Progenitor cell of endocrine pancreas (in vitro differentiated cells): ENCODE measurements at places on chromosomes 1 and 21. TPM values are rescaled to one million over a fixed set of nuclear protein-coding genes. Genes with fewer than 3 reads are reported as not detected.

NBPF4 gene
- total RNA-seq, result not detected in 2 replicates

RGS18 gene
- total RNA-seq, result not detected in 2 replicates

PTGER3 gene
- total RNA-seq, result 3.0 and 3.1 TPM in 2 replicates

OLIG2 gene
- 0.72 and 1.4 TPM in 2 replicates for total RNA-seq

DHCR24 gene
- total RNA-seq, result 217 and 229 TPM in 2 replicates

CD2 gene
- total RNA-seq, result not detected in 2 replicates

SYT14 gene
- total RNA-seq, result 3.7 TPM in 2 replicates

APCS gene
- total RNA-seq, result not detected in 2 replicates

CFAP45 gene
- 0.74 and 1.0 TPM in 2 replicates for total RNA-seq

C1orf185 gene
- not detected in 2 replicates for total RNA-seq

FLG2 gene
- total RNA-seq, result not detected in 2 replicates

KRTAP13-1 gene
- total RNA-seq, result not detected in 2 replicates

MIER1 gene
- total RNA-seq, result 31.8 and 32.5 TPM in 2 replicates

SH2D2A gene
- total RNA-seq, result not detected in 2 replicates

GRIK3 gene
- 0.38 and 0.41 TPM in 2 replicates for total RNA-seq

CPT2 gene
- total RNA-seq, result 21.7 and 21.9 TPM in 2 replicates

ANXA9 gene
- total RNA-seq, result 3.5 TPM in 2 replicates

C1QB gene
- not detected in 2 replicates for total RNA-seq

DNA sequence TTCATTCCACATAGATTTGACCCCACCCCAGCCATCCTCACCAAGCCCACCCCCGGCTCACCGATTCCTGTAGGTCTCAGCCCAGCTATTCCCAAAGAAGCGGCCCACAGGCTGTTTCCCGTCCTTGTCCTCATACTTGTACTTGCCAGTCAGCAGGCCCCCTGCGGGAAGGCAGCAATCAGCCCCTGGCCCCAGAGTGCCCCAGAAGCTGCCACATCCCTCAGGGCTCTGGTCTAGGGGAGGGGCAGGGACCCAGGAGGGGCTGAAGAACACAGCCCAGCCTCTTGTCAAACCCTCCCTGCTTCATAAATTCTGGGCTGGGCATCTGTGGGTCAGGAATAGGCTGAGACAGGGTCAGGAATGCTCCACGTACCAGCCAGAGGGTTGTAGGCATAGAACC lies 5.0 kb downstream of the AKR7A2 start:
- peaks cover 30% of the 10 kb centered on the region for H3K36me3 ChIP-seq
- no peak overlapping the region for H3K27ac ChIP-seq
- H3K4me3 ChIP-seq, result no peak overlapping the region
- no peak for DNase-seq
- no peaks in the 10 kb centered on the region for H3K27me3 ChIP-seq

DNA sequence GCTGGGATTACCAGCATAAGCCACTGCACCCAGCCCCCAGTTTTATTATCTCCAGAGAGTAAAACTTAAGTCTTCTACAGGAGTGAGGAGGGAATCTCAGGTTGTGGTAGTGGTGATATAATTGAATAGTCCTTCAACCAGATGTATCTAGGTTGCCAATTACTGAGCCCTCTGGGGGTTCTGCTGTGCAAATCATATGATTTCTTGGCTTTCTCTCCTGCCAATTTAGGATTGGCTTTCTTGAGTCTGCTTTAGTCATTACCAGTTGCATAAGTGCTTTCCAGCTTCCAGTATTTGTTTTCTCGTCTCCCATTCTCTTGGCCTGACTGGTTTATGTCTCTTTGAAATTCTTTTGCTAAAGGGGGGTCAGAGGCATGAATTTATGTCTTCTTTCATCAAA lies 11.1 kb downstream of the CPT2 start:
- H3K4me3 ChIP-seq, result no peak overlapping the region
- peaks cover 72% of the 10 kb centered on the region for H3K36me3 ChIP-seq
- H3K27ac ChIP-seq, result no peak overlapping the region
- no peak for DNase-seq
- H3K4me1 ChIP-seq, result no peaks in the 10 kb centered on the region

DNA sequence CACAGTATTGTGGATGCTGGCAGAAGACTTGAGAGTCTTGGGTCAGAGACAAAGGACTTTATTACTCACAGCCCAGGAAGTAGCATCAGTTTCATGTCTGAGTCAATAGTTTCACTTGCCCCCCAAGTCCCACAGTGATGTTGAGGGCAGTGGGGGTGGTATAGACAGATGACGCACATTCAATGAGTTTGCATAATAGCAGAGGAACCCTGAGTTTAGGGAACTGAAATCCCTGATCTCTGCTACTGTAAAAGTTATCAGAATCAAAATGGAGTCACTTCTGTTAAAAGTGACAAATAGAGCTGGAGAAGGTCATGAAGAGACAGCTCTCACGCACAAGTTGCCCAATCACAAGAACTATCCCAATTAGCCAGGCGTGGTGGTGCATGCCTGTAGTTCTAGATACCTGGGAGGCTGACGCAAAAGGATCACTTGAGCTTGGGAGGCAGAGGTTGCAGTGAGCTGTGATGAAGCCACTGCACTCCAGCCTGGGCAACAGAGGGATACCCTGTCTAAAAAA lies 11.5 kb upstream of the HCRTR1 start:
- DNase-seq, result no peak
- H3K4me3 ChIP-seq, result no peak overlapping the region
- no peaks in the 10 kb centered on the region for H3K36me3 ChIP-seq
- H3K27me3 ChIP-seq, result peaks cover 17% of the 10 kb centered on the region

GRCh38 chr1:151369621-151370048 lies 2.9 kb downstream of the SELENBP1 start:
- H3K27me3 ChIP-seq, result no peaks in the 10 kb centered on the region
- DNase-seq, result no peak
- H3K4me3 ChIP-seq, result no peak overlapping the region
- peaks cover 15% of the 10 kb centered on the region for H3K4me1 ChIP-seq
- H3K36me3 ChIP-seq, result peaks cover 7% of the 10 kb centered on the region

GRCh38 chr1:69911301-69911801 lies 294.0 kb downstream of the LRRC40 start:
- H3K27me3 ChIP-seq, result no peaks in the 10 kb centered on the region
- no peak overlapping the region for H3K4me3 ChIP-seq
- H3K36me3 ChIP-seq, result no peaks in the 10 kb centered on the region
- DNase-seq, result no peak
- H3K4me1 ChIP-seq, result no peaks in the 10 kb centered on the region

DNA sequence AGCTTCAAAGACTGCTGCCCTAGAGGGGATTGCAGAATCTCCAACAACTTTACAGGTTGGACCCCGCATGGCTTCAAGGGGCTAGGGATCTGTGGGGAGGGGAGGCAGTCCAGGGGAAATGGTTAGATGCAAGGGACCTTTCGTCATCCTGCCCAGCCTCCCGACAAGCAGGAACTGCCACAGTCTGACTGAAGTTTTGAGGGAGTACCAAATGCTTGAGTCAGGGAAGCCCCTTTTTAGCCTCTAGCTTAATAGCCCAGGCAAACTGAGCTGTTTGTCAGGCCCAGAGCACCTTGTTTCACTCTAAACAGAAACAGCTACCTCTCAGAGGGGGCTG lies 1.1 kb downstream of the TOR3A start:
- H3K4me3 ChIP-seq, result peak overlapping the region; percentile 89
- DNase-seq, result no peak
- H3K36me3 ChIP-seq, result peaks cover 1% of the 10 kb centered on the region
- no peaks in the 10 kb centered on the region for H3K27me3 ChIP-seq
- peak overlapping the region; percentile 94 for H3K27ac ChIP-seq
- peaks cover 10% of the 10 kb centered on the region for H3K4me1 ChIP-seq

GRCh38 chr1:56331892-56332567 lies 247.3 kb downstream of the PLPP3 start:
- H3K36me3 ChIP-seq, result no peaks in the 10 kb centered on the region
- peak overlapping the region; percentile 59 for H3K4me3 ChIP-seq

DNA sequence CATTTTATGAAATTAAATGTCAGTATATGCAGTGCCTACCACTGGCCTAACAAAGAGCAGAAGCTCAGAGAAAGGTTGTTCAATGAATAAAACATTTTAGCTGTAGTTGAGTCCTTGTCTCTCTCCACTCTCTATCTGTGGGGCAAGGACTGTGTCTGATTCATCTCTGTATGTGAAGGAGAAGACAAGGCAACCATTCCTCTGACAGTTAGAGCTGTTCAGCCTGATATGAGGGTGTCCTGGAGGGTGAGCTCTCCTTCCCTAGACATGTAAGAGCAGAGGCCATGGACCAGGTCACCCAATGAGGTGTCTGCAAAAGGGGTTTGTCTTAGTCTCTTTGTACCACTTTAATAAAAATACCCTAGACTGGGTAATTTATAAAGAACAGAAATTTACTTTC lies 4.5 kb upstream of the PDZK1IP1 start:
- no peak overlapping the region for H3K27ac ChIP-seq
- no peaks in the 10 kb centered on the region for H3K36me3 ChIP-seq
- peaks cover 20% of the 10 kb centered on the region for H3K27me3 ChIP-seq
- DNase-seq, result no peak
- H3K4me3 ChIP-seq, result no peak overlapping the region
- peaks cover 13% of the 10 kb centered on the region for H3K4me1 ChIP-seq

DNA sequence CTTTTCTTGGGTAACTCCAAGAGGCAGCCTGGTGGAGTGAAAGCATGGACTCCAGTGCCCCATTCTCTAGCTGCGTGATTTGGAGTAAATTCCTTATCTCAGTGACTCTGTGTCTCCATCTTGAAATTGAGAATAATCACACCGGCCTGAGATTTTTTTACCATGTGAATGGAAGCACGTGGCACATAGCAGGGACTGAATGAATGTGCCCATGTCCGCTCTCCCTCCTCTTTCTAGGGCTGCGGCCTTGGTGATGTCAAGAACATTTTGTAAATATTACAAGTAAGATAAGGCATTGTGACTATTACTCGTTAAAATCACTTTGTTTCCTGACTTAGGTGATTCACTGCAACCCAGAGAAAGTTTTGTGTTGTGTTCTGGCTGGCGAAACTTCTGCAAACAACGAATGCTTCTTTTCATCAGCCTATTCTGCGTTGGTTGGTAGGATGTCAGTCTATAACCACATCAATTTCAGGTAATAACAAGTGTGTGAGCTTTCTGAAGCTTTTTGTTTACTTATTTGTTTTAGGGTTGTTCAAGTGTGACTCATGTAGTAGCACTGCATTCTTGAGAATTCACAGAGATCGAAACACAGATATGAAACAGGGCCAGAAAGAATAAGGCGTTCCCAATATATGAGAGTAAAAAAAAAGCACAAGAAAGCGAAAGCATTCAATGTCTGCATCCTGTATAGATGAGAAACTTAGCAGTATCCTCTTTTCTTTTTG lies 135.7 kb upstream of the SLC45A1 start:
- no peak overlapping the region for H3K4me3 ChIP-seq
- peaks cover 12% of the 10 kb centered on the region for H3K4me1 ChIP-seq
- H3K27me3 ChIP-seq, result no peaks in the 10 kb centered on the region

- H3K4me1 ChIP-seq, result peaks cover 61% of the 10 kb centered on the region
- H3K4me3 ChIP-seq, result no peak overlapping the region
- H3K36me3 ChIP-seq, result peaks cover 8% of the 10 kb centered on the region
- no peak overlapping the region for H3K27ac ChIP-seq
- DNase-seq, result no peak
Measured at GRCh38 chr1:43272576-43273571, 3.1 kb downstream of the TMEM125 start.

- no peaks in the 10 kb centered on the region for H3K27me3 ChIP-seq
- H3K4me1 ChIP-seq, result peaks cover 14% of the 10 kb centered on the region
- DNase-seq, result peak; percentile 75
Measured at GRCh38 chr1:156129687-156130577, 15.4 kb downstream of the LMNA start.

DNA sequence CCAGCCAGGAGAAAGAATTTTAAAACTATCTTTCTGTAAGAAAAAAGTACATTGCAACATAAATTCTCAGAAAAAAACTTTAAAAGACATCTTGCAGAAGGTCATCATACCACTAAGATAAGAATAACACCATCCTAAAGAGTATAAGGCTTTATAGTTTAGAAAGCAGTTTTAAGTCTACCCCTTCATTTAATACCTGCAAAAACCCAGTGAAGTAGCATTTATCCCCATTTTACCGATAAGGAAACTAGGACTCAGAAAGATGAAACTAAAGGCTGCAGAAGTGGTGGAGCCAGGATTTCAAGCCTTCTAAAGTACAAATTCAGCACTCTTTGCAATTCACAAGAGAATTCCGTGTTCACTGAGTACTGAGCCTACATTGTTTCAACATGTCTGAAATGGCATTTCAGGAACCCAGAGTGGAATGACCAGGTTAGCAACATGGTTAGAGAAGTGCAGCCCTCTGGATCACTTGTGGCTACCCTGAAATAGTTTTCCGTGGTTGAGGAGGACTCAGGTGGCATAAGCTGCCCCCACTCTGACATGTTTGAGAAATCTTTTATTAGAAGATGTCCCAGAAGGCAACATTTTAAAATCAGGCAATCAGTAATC lies 6.7 kb downstream of the MYCL start:
- H3K4me3 ChIP-seq, result no peak overlapping the region
- H3K27ac ChIP-seq, result no peak overlapping the region
- H3K4me1 ChIP-seq, result peaks cover 52% of the 10 kb centered on the region
- DNase-seq, result no peak
- H3K27me3 ChIP-seq, result no peaks in the 10 kb centered on the region
- H3K36me3 ChIP-seq, result peaks cover 2% of the 10 kb centered on the region

- no peak overlapping the region for H3K27ac ChIP-seq
- H3K4me1 ChIP-seq, result no peaks in the 10 kb centered on the region
- no peaks in the 10 kb centered on the region for H3K27me3 ChIP-seq
- no peak overlapping the region for H3K4me3 ChIP-seq
- DNase-seq, result no peak
- peaks cover 2% of the 10 kb centered on the region for H3K36me3 ChIP-seq
Measured at GRCh38 chr1:41098730-41099460, 77.4 kb upstream of the SLFNL1 start.

GRCh38 chr1:155196893-155197638 lies 10.6 kb downstream of the THBS3 start:
- H3K27ac ChIP-seq, result no peak overlapping the region
- H3K4me3 ChIP-seq, result peak overlapping the region; percentile 34
- peaks cover 26% of the 10 kb centered on the region for H3K4me1 ChIP-seq
- H3K27me3 ChIP-seq, result no peaks in the 10 kb centered on the region
- no peak for DNase-seq
- H3K36me3 ChIP-seq, result peaks cover 10% of the 10 kb centered on the region

- H3K4me3 ChIP-seq, result no peak overlapping the region
- no peak for DNase-seq
- H3K27ac ChIP-seq, result no peak overlapping the region
- H3K27me3 ChIP-seq, result no peaks in the 10 kb centered on the region
- H3K4me1 ChIP-seq, result no peaks in the 10 kb centered on the region
Measured at GRCh38 chr1:26856181-26856580, 6.8 kb upstream of the SFN start.

DNA sequence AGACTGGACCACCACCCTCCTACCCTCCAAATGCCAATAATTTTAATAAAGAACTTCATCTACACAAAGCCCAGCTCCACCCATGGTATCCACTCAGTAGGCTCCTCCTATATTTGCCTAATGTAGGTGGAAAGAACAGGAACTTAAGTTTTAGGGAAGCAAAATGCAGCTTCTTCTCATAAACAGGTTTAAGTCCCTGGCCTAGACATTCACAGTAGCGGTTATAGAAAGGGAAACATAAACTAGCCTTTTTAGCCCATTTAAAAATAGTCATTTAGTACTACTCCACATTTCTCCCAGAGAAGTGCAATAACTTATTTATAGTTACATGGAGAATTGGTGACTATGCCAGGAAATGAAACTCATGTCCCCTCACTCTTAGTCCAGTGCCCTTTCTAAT lies 56.6 kb upstream of the CPLANE2 start:
- no peaks in the 10 kb centered on the region for H3K27me3 ChIP-seq
- peaks cover 17% of the 10 kb centered on the region for H3K36me3 ChIP-seq
- no peak for DNase-seq
- H3K27ac ChIP-seq, result no peak overlapping the region
